Endodermal cell (in vitro differentiated cells): ENCODE measurements at places on chromosomes 4 and X.
A peak's percentile ranks its signal among the peaks of the same experiment; 100 is the strongest.

GRCh38 chrX:143634663-143635455 lies 1.0 kb downstream of the SLITRK4 start:
- H3K27ac ChIP-seq, result no peak overlapping the region
- H3K27me3 ChIP-seq, result peaks cover 17% of the 10 kb centered on the region
- no peaks in the 10 kb centered on the region for H3K4me1 ChIP-seq
- no peak overlapping the region for H3K4me3 ChIP-seq
- DNase-seq, result peak; percentile 66

DNA sequence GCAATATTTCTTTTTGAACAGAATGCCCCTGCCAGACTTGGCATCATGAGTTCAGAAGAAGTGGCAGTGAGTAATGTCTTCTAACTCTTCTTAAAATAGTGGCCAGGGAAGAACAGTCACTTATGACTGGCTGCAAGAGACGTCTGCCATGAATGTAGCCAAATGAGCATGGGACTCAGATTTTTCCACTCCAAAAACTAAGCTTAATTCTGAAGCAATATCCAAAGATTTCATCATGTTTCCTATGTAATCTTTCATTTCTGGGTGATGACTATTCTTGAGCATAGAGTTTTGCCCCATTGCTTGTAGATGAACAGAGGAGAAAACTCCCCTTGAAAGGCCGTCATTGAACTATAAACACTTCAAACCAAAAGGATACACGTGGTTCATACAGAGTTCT lies 11.8 kb downstream of the AMBN start:
- no peaks in the 10 kb centered on the region for H3K27me3 ChIP-seq
- no peaks in the 10 kb centered on the region for H3K4me1 ChIP-seq
- no peaks in the 10 kb centered on the region for H3K36me3 ChIP-seq
- H3K27ac ChIP-seq, result no peak overlapping the region
- DNase-seq, result no peak

DNA sequence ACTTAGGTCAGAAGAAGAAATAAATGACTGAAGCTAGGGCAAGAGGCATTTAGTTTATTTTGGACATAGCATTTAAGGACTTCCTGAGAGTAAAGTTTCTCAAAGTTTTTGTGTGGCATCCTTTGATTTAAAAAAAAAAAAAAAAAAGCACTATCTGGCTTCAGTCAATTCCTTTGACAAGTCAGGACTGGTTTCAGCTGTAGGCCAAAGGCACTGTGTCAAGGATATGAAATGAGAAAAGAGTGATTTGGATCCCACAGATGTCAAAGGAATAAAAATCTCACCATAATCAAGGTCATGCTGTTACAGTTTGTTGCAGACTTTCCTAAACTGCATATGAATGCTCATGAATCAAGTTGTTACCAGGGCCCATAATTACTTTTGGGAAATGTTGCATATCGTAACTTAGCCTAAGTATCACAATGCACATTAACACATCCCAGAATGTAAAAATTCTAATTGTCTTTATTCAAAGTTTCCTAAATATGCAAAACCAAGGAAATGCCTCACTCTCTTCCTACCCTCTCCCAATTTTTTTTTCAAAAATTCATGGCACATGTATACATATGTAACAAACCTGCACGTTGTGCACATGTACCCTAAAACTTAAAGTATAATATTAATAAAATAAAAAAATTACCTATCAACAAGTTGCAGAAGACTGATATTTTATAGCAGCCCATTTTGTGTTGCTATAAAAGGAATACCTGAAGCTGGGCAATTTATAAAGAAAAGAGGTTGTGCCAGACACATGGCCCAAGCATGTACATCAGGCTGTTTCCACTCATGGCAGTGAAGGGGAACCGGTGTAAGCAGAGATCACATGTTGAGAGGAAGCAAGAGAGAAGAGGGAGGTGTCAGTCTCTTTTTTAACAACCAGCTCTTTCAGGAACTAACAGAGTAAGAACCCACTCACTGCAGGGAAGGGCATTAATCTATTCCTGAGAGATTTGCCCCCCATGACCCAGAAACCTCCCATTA lies 33.7 kb upstream of the ADAMTS3 start:
- no peak overlapping the region for H3K4me3 ChIP-seq
- H3K36me3 ChIP-seq, result no peaks in the 10 kb centered on the region
- H3K27ac ChIP-seq, result no peak overlapping the region
- no peaks in the 10 kb centered on the region for H3K27me3 ChIP-seq
- no peaks in the 10 kb centered on the region for H3K4me1 ChIP-seq
- DNase-seq, result no peak

DNA sequence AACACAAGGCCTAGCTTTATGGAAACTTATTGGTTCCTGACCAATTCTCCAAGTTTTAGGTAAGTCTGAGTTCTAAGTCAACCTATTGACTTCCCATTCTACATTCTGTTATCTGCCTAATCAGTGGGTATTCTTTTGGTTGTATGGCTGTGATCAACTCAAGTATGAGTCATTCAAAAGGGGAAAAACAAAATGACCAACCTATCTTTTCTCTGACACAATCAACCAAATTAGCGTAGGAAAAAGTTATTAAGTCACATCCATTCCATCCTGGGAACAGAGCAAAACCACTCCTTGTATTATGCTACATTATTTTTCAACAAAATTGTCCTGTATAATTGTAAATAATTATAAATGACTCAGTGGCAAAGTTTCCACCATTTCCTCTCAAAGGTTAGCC lies 136.2 kb downstream of the SHROOM4 start:
- no peaks in the 10 kb centered on the region for H3K27me3 ChIP-seq
- H3K27ac ChIP-seq, result no peak overlapping the region
- no peak overlapping the region for H3K4me3 ChIP-seq
- peaks cover 4% of the 10 kb centered on the region for H3K36me3 ChIP-seq

- H3K27ac ChIP-seq, result peak overlapping the region; percentile 67
- peak; percentile 55 for DNase-seq
- H3K4me1 ChIP-seq, result peaks cover 29% of the 10 kb centered on the region
- H3K27me3 ChIP-seq, result no peaks in the 10 kb centered on the region
- H3K4me3 ChIP-seq, result no peak overlapping the region
These were observed 9.4 kb downstream of the KLF3 start for GRCh38 chr4:38673130-38673978.

DNA sequence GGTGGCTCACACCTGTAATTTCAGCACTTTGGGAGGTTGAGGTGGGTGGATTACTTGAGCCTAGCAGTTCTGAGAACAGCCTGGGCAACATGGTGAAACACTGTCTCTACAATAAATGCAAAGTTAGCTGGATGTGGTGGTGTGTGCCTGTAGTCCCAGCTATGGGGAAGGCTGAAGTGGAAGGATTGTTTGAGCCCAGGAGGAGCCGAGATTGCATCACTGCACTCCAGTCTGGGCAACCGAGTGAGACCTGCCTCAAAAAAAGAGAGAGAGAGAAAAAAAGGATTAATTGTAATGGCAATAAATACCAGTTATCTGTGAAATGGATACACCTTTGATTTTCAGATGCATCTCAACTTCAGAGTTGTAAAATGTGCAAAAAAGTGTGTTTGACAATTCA lies 58.8 kb downstream of the SPRY1 start:
- H3K36me3 ChIP-seq, result no peaks in the 10 kb centered on the region

- no peaks in the 10 kb centered on the region for H3K4me1 ChIP-seq
- no peak for DNase-seq
- H3K27ac ChIP-seq, result no peak overlapping the region
- H3K27me3 ChIP-seq, result no peaks in the 10 kb centered on the region
- no peaks in the 10 kb centered on the region for H3K36me3 ChIP-seq
These were observed 14.5 kb upstream of the SLC7A11 start for GRCh38 chr4:138256608-138257007.

GRCh38 chrX:124325732-124326131 lies 6.7 kb upstream of the TEX13D start:
- no peaks in the 10 kb centered on the region for H3K27me3 ChIP-seq
- H3K27ac ChIP-seq, result no peak overlapping the region
- no peaks in the 10 kb centered on the region for H3K36me3 ChIP-seq

DNA sequence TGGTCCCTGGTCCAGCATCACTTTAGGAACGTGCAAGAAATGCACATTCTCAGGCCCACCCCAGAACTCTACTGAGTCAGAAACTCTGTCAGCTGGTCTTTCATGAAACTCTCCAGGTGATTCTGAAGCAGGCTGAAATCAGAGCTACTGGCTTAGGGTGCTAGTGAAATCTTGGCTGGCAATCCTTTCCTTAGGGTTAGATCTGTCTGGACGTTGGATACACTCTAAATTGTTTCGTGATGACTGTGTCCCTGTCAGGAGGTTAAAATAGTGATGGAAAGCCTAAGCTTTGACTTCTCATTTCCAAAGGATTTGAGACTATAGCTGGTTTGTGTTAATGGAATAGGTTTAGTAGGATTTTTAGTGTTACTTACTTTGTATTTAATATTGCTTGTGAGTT lies 99.1 kb downstream of the ARHGAP10 start:
- H3K4me3 ChIP-seq, result no peak overlapping the region
- H3K27me3 ChIP-seq, result no peaks in the 10 kb centered on the region
- H3K27ac ChIP-seq, result no peak overlapping the region
- no peak for DNase-seq
- no peaks in the 10 kb centered on the region for H3K4me1 ChIP-seq

DNA sequence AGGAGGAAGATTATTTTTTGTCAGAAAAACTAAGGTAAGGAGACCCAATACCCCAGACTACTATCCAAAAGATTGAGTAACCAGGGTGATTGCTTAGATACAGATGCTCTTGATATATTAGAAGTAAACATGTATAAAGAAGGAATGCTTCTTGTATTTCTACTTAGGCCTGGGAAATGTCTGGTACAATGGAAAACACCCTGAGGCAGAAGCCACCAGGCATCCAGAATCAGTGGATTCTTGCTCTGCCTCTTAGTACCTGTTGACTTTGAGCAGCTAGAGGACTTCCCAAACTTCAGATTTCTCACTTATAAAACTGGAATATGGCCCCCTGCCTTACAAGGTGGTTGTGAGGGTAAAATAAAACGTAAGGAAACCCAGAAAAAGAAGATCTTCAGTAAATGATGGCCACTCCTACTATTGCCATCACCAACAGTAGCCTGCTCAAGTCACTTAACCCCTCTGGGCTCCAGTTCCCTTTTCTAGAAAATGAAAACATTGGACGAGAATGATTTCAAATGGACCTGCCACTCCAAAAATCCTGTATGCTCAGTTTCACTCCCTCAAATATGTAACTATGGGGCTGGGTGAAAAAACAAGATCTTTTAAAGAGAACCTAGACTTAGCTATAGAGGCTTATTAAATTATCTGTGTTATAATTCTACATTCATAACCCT lies 56.6 kb downstream of the AMELX start:
- no peaks in the 10 kb centered on the region for H3K27me3 ChIP-seq
- no peak overlapping the region for H3K27ac ChIP-seq
